GM13977 (cell line): ENCODE measurements at places on chromosomes 1 and 21.
A peak's percentile ranks its signal among the peaks of the same experiment; 100 is the strongest.

DNA sequence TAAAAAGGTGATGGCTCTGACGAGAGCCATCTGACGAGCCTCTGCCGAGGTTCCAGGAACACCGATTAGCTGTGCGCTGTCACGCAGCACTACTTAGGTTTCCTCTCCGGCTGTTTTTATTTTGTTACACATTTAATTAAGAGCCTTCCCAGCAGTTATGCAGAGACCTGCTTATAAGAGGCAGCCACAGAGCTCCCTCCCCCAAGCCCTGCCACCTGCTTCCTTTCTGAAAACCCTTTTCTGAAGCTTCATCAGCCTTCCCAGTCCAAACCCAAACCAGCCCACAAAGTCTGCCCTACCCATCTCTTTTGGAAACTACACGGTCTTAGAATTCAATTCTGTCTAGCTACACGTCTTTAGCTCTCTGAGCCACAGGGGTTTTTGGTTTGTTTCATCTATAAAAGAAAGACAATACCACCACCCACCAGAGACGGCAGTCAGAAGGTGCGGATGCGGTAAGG, 49.1 kb downstream of the ERI3 start:
- no peak for DNase-seq

DNA sequence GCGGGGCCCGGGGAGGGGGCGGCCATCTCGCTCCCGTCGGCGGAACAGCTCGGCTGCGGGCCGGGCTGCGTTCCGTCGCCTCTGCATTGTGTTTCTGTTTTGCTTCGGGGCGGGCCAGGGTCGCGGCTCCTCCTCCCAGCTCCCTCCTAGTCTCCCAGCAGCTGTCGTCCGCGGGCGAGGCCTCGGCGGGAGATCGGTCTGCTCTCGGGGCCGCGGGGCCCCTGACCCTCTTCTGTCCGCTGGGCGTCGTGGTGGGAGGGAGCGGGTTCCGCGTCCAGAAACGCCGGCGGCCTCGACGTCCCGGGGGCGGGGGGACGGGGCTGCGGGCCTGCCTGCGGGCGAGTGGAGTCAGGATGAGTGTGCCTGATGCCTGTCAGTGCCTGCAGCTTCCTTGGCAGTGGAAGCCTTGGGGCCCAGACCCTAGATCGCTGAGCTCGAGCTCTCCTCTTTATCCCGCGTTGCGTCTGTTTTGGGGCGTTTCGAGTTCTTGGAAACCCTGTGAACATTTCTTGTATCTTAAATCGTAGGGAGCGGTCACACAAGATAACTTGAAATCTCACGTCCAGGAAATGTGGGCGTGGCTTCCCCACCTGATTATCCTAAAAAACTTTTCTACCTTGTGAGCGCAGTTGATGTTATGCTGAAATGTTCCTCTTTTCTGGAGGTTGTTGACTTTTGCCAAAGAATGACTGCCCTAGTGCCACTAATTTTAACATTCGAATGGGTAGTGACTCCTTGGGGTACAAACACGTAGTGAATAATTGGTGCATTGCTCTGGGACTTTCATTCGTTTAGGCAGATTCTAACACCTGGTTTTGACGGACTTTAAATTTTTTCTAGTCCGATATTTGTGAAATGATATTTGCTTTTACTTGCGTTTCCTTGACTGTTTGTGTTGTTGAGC, 676 bp downstream of the MORC3 start:
- DNase-seq = peak; percentile 80

DNA sequence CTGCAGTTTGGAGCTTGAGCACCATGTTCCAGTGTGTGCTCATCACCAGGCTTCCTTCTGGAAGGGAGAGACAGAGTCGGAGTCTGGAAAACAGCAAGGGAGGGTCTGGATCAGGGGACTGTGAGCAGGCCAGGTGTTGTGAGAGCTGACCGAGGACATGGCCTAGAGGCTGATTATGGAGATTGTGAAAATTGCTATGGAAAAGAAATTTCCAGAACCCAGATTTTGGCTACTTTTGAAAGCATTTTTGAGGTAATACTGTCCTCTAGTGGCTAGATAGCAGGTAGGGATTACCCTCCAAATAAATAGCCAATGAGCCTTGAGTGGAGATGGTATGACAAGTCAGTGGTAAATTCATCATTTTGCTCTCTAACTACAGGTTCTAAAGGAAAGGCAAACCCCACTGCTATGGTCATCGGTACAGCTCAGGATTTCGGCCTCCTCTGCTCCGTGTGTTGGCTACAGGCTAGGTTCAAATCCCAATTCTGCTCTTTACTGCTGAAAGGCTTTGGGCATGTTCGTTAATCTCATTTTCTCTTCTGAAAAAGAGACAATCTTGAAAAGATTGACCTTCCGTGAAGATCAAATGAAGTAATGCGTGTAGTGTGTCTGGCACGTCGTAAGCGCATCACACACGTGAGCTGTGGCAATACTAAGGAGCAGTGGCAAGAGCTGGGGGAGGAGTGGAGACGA, 1.0 kb upstream of the HAO2 start:
- DNase-seq = peak; percentile 58

DNA sequence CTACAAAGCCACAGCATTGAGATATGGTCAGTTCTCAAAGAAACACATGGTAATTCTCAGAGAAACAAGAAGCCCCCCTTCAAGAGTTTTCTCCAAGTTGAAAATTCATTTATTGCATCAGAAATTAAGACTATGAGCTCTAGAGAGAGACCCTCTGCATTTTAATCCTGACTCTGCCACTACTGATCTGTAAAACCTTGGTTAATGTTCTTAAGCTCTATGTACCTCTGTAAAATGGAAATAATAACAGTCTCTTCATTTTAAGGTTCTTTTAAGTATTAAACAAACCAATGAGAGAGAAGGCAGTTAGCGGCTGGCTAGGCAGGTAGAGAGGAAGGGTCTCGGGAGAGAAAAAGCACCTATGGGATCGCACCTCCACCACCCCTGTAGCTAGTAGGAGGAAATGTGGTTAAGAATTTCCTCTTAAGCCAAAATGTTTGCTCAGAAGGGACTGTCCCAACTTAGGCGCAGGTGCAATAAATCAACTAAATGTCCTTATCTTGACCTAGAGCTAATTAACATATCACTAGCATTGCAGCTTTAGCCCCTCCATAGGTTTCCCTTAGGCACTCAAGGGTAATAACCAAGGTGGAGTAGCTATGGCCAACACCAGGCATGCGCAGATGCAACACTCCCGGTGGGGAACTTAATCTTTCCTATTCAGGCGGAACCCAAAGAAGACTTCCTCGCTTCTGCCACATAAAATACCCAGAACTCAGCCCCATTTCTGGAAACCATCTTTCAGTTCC, 1685.4 kb downstream of the MRPL39 start:
- no peak for DNase-seq
